Activated CD8-positive, alpha-beta memory T cell treated with anti-CD3 and anti-CD28 coated beads for 1 hour (primary cell): ENCODE measurements at places on chromosomes 5 and 9.

GRCh38 chr5:37662362-37662761 lies 177.5 kb downstream of the GDNF start:
- DNase-seq = no peak

GRCh38 chr5:143182106-143182505 lies 221.4 kb downstream of the NR3C1 start:
- DNase-seq = no peak

- no peak for DNase-seq
Measured at GRCh38 chr5:82374637-82375036, 96.5 kb upstream of the RPS23 start.

GRCh38 chr5:80761176-80761575 lies 106.4 kb upstream of the DHFR start:
- no peak for DNase-seq

GRCh38 chr9:114743446-114743845 lies 61.5 kb upstream of the TEX48 start:
- no peak for DNase-seq

DNA sequence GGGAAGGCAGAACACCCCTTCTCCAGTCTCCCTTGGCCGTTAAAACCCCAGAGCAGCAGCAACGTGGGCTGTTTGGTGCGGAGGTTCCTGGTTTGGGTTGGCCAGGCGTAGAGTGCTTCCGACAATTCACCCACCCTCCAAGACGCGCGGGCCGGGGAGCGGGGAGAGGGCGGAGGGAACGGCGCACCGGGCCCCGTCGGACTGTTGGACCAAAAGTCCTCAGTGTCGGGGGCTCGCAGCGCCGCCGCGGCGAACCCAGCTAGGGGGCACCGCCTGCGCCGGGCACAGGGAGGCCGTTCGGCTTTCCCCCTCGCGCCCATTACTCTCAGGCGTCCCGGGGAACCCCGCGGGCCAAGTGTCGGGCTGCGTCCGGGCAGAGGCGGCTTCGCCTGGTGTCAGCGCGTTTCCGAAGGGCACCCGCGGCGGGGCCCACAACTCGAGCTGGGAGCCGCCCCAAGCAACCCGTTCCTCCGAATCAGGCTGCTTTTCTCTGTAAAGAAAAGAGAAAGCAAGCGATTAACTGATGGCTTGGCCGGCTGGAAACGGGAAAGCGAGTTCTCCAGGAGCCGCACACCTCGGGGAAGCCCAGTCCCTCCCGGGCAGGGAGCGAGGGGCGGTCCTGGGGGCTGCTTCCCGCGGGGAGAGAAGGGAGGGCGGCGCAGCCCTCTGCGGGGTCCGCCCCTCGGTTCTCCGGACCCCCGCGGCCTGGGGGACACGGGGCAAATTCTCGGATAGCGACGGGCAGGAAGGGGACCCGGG lies 145.5 kb downstream of the ERCC6L2 start:
- no peak for DNase-seq

DNA sequence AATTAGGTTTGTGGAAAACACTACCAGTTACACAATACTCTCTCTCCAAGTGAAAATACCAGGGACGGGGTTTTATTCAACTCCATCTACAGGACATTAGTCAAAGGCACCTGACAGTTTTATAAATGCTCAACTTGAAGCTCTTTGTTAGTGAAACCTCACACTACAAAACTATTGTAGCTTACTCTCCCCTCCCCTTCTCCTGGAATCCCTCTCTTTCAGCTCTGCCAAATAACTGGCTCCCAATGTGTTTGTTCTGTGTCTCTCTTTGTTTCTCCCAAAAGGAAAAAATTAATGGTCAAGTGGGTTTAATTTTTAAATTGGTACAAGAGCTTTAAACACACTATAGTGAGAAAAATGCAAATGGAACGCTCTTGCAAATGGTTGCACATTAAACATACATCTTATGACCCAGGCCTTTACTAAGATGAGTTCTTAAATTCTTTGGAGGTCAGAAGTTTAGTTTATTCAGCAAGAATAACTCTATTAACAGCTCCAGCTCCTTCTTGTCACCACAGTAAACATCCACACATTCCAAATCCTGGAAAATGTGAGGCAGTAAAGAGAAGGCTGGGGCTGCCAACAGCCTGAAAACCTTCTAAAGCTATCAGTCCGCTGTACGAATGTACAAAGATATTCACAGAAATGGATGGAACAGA lies 48.4 kb downstream of the ZNF608 start:
- DNase-seq = no peak

GRCh38 chr9:109052416-109052815 lies 39.1 kb upstream of the CTNNAL1 start:
- DNase-seq = no peak

DNA sequence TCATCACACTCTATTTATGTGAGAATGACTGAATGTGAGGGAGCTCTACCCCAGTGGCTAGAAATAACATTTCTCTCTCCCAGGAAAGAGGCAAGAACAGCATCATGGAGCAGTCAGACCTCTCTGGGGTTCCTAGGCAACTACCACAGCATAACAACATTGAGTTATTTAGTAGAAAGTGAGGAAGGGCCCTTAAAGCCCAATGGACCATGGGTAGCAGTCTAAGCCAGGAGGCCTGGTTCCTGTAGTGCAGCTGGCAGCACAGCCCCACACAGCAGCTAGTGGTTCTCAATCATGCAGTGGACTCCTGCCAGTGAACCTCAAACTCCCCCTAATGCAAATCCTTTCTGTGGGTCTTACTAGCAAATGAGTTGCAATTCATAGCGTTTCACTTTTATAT lies 55.3 kb downstream of the SPEF2 start:
- no peak for DNase-seq

- no peak for DNase-seq
Measured at GRCh38 chr9:99181621-99182020, 40.1 kb downstream of the ALG2 start.

DNA sequence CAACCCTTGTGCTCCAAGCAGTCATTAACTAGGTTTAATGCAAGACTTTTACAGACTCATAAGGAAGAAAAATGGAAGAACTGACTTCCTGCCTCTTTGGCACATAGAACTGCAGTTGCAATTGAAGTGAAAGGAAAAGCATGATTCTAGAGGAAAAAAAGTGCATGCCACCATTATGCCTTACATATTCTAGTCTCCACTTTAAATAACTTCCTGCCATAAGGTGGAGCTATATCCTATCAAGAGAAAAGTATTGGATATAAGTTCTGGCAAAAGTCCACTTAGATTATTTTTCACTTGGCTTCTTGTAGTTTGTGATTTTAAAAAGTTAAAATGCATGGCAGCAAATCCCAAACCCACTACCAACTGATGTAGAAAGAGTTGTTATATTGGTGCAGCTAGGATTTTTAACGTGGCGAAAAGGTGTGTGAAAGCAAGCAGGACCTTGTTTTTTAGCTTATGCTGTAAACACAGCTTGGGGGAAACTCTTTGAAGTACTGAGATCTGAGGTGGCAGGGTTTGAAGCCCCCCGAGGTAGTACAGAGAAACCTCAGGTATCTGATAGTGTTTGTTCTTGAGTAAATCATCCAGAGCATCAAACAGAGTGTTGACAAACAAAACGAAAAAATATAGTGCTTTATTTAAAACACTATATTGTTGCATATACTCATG lies 117.9 kb downstream of the ANXA1 start:
- DNase-seq = no peak

DNA sequence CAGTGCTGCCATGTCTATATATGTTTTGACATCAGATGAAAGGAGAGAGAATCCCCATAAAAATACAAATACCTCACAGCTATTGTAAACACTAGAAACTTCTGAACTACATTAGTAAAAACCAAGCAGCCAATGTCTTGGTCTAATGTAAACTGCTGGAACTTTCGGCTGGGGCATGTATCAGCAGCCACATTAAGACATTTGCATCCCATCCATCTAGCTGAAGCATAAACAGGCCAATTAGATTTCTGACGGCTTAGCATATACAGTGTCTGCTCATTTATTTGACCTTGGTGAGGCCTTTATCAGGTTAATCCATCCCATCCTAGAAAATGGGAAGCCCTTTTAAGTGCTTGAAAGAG lies 65.7 kb downstream of the PTCH1 start:
- no peak for DNase-seq

GRCh38 chr5:139277171-139277570 lies 16.4 kb upstream of the MATR3 start:
- no peak for DNase-seq

GRCh38 chr9:79026316-79026715 lies 545.4 kb upstream of the TLE4 start:
- no peak for DNase-seq

GRCh38 chr5:74312746-74313145 lies 327.8 kb downstream of the ENC1 start:
- no peak for DNase-seq

DNA sequence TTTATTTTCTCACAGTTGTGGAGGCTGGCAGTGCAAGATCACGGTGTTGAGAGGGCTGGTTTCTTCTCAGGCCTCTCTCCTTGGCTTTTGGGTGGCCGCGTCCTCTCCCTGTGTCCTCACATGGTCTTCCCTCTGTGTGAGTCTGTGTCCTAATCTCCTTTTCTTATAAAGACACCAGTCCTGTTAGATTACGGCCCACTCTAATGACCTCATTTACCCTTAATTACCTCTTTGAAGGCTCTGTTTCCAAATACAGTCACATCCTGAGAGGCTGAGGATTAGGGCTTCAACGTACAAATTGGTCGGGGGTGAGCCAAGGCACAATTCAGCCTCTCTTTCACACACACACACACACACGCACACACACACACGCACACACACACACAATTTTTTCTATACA lies 73.0 kb downstream of the UGCG start:
- DNase-seq = no peak

GRCh38 chr9:75176037-75176436 lies 87.7 kb downstream of the OSTF1 start:
- no peak for DNase-seq

DNA sequence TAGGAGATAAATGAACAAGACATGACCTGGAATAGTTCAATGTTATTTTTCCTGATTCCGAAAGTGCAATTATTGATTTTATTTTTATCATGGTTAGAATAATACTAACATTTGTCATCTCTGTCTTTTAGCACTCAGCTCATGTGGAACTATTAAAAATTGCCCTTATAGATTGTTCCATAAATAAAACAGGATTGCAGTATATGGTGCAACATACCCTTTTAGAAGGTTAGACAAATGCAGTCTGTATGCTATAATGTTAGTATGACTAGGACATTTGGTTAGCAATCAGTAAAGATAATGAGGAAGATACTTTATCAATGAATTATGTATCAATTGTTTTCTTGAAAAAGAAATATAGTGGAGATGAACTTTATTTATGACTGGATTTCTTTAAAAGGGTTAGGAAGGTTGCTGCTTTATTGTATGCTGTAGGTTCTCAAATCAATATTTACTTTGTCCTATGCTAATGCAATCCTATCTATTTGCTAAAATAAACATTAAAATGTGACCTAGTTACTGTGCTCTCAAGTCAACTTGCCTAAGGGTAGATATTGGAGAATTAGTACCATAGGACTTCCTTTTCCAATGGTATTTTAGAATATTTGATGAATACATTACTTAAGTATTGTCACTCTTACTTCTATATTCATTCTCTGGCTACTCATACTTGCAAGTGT lies 348.9 kb upstream of the ISL1 start:
- no peak for DNase-seq

DNA sequence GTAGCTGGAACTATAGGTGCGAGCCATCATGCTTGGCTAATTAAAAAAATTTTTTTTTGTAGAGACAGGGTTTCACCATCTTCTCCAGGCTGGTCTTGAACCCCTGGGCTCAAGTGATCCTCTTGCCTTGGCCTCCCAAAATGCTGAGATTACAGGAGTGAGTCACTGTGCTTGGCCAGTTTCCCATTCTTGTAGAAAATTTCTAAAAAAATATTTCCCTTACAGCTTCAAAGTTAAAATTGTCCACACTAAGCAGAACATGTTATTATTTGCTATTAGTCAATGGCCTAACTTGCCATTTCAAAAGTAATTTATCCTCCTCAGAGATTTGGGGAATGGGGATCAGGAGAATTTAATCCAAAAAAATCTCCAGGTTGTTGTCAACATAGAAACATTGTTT lies 40.1 kb downstream of the SLC38A9 start:
- DNase-seq = no peak

DNA sequence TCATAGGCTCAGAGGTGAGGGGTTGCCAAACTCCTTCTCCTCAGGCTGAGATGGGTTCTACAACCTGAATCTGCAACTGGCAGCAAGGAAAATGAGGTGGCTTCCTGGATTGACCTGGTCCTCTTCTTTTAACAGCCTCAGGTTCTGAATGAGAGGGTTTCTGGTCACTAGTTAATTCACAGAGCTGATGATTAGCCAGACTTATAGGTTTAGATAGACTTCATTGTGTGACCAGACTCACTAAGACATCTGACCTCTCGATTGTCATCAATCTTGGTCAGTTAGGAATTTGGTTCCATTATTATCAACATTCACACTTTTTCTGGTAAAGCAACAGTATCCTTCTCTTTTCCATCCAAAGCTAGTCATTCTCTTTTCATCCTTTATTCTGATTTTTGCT lies 257.9 kb downstream of the PAPPA start:
- no peak for DNase-seq

- DNase-seq = no peak
Measured at GRCh38 chr9:94805585-94805984, 79.1 kb downstream of the AOPEP start.

GRCh38 chr5:103428923-103429322 lies 133.7 kb downstream of the NUDT12 start:
- no peak for DNase-seq

- no peak for DNase-seq
Measured at GRCh38 chr9:84154320-84154719, 173.7 kb downstream of the RMI1 start.

DNA sequence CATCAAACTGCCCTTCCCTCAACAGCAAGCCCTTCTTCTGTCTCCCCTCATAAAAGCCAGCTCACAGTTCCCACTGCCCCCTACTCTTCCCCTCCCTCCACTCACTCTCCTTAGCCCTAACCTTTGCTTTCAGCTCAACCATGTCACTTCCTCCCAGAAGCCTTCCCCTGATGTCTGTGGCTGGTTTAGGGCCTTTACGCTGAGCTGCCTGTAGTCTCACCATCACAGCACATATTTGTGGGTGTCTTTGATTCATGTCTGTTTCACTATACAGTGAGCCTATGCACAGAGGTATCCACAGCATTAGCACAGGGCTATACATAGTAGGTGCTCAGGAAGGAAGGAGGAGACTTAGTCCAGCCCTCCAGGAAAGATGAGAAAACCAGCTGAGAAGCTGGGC lies 34.7 kb downstream of the C9orf50 start:
- no peak for DNase-seq
